HCEC 1CT (cell line): ENCODE measurements at places on chromosomes 7 and 10.

DNA sequence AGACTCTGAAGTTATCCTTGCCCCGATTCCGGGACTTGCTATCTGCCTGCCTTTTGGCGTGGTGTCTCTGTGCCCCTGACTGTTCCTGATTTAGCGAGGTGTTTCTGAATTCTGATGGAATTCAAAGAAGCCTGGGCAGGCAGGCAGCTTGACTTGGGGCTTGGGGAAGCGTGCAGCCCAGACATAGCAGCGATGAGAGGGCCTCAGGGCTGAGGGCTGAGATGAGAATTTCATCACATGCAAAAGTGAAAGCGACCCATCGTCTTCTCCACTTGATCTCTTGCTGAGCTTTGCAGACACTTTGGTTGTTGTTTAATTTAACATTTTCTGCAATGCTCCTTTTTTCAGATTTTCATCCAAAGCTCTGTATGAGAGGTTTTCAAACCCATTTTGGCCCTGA, 57.8 kb downstream of the TCF7L2 start:
- DNase-seq = no peak

GRCh38 chr7:95435422-95435780, 573 bp upstream of the PON2 start:
- DNase-seq = no peak

- no peak for DNase-seq
Measured at GRCh38 chr7:152330827-152331226, 105.0 kb downstream of the KMT2C start.

DNA sequence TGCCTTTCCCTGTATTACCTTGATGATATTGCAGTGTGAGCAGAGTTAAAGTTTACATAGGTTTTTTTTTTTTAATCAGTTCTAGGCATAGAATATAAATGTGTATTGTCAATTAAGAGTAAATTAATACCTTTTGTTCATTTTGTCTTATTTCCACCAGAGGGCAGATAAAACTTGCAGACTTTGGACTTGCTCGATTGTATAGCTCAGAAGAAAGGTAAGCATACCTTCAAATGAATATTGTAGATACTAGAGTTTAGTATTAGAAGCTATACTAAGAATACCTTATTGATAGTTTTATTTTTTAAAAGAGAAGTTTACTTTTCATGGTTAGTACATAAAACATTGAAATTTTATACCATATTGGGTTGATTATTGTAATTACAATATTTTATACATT, 86.8 kb downstream of the MPLKIP start:
- DNase-seq = no peak
